ENCODE measurements at places on chromosomes 4 and X.

DNA sequence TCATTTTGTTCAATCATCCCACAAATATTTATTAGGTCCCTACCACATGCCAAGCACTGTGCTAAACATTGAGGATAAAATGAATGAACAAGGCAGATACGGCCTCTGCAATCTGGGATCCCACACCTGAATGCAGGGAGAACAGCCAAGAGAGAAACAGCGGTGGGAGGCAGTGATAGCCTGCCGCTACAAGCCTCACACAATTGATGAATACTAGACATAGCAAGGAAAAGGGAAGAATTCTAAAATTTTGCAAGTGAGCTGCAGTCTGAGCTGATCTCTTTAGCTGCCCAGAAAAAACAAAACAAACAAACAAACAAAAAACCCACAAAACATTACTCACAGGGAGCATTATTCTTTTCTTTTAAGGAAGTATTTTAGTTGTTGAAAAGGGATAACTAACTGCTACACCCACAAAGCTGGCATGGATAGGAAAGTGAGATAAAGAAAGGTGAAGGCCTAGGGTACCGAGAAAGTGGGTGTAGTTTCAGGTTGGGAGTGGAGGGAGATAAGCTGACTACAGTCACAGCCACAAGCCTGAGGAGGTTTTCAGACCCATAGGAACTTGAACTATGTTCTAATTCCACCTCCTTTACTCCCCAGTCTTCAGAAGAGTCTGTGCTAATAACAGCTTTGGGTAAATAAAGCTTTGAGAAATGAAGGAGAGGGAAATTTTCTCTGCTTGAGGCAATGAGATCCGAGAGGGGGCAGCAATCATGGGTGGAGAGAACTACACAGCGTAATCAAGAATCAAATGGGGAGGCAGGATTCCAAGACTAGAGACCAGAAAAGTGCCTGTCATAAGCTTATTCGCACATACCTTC lies 85.4 kb downstream of the SH3RF1 start:
- DNase-seq: no peak

- no peak for DNase-seq
Measured at GRCh38 chr4:75566911-75567310, 11.0 kb downstream of the ODAPH start.

- DNase-seq: no peak
Measured at GRCh38 chr4:97770222-97770621, 373.1 kb downstream of the STPG2 start.

DNA sequence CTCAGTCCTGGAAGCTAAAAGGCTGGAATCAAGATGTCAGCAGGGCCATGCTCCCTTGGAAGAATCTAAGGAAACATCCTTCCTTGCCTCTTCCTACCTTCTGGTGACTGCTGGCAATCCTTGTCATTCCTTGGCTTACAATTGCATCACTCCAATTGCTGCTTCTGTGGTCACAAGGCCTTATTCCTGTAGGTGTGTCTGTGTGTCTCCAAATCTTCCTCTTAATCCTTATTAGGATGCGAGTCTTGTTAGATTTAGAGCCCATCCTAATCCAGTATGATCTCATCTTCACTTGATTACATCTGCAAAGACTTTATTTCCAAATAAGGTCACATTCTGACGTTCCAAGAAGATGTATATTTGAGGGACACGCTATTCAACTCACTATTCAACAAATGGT lies 52.2 kb downstream of the SMIM20 start:
- DNase-seq: no peak

DNA sequence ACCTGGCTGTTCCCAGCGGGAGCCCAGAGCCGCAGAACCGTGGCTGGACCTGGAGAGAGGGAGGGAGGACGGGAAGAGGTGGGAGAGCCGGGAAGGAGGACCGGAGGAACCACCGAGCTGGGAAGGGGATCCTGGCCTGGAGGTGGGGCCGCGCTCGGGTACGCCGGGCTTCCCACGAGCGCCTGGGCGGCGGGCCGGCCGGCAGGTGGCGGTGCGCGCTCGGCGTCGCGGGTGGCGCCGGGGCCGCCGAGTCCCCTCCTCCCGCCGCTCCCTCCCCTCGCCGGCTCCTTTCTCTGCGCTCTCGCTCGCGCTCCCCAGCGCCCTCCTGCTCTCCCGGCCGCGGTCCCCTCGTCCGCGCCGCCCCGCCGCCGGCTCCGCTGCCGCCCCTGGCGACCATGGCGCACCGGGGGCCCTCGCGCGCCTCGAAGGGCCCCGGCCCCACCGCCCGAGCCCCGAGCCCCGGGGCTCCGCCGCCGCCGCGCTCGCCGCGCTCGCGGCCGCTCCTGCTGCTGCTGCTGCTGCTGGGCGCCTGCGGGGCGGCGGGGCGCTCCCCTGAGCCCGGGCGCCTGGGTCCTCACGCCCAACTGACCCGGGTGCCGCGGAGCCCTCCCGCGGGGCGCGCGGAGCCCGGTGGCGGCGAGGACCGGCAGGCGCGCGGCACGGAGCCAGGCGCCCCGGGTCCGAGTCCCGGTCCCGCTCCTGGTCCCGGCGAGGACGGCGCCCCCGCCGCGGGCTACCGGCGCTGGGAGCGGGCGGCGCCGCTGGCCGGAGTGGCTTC lies at the start of gene SORCS2:
Gene SORCS2 (plus strand): TSS at position 287 of the 778 bp plus-strand sequence.
- peak; percentile 43 for DNase-seq

- no peak for DNase-seq
Measured at GRCh38 chr4:20203508-20203907, 48.2 kb upstream of the SLIT2 start.

DNA sequence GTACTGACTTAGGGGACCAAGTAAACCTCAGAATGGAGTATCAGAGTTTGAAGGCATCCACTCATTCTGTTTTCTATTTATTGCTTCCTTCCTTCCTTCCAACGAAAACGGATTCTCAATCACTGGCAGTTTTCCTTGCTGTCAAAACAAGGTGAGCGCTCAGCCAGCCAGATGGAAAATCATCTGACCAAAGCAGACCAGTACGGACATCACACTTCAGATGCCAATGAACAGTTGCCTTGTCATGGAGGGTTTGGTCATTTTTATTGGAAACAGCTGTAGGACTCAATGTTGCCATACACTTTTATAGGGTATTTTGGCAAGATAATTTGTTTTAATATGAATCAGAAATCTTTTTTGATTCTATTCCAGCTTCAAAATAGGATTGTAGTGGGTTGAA lies 16.6 kb downstream of the GEMIN8 start:
- DNase-seq: no peak

- no peak for DNase-seq
Measured at GRCh38 chrX:135307171-135307570, 2.1 kb upstream of the ETDC start.

GRCh38 chr4:11842620-11843263 lies 414.0 kb upstream of the HS3ST1 start:
- no peak for DNase-seq

DNA sequence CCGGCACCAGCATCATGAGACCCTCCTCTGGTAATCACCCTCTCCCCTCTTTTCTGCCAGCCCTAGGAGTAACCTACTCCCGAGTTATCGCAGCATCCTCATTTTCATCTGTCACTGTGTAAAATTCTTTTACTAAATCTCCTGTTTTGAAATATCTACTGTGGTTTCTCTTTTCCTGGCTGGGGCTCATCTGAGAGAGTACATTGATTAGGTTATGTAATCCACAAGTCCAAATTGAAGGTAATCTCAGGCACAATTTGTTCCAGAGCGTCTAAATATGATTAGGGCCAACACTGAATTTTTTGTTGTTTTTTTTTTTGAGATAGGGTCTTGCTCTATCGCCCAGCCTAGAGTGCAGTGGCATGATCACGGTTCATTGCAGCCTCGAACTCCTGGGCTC lies 142.4 kb downstream of the SMIM20 start:
- no peak for DNase-seq

- no peak for DNase-seq
Measured at GRCh38 chr4:184688447-184688846, 38.9 kb downstream of the PRIMPOL start.

GRCh38 chr4:21387683-21388082 lies 560.9 kb downstream of the KCNIP4 start:
- no peak for DNase-seq

GRCh38 chrX:1554469-1555210 lies 17.7 kb upstream of the P2RY8 start:
- DNase-seq: no peak

- DNase-seq: no peak
Measured at GRCh38 chr4:139410312-139410711, 43.6 kb upstream of the RAB33B start.

GRCh38 chr4:61838072-61838471 lies 637.9 kb downstream of the ADGRL3 start:
- DNase-seq: no peak

DNA sequence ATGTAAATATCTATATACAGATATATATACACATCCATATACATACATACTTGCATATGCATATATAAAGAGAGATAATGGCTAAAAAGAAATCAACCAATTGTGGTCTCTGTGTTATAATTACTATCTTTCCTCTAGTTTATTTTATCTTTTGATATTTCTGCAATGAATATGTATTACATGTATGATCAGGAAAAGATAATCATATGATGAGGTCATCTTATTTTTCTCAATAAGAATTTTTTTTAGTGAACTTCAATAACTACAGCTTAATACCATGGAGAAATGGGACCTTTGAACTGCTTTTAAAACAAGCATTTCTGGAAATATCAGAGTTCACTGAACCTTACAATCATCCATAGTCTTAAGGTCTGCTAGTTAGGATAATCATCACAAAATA lies 158.0 kb downstream of the HNRNPD start:
- no peak for DNase-seq

DNA sequence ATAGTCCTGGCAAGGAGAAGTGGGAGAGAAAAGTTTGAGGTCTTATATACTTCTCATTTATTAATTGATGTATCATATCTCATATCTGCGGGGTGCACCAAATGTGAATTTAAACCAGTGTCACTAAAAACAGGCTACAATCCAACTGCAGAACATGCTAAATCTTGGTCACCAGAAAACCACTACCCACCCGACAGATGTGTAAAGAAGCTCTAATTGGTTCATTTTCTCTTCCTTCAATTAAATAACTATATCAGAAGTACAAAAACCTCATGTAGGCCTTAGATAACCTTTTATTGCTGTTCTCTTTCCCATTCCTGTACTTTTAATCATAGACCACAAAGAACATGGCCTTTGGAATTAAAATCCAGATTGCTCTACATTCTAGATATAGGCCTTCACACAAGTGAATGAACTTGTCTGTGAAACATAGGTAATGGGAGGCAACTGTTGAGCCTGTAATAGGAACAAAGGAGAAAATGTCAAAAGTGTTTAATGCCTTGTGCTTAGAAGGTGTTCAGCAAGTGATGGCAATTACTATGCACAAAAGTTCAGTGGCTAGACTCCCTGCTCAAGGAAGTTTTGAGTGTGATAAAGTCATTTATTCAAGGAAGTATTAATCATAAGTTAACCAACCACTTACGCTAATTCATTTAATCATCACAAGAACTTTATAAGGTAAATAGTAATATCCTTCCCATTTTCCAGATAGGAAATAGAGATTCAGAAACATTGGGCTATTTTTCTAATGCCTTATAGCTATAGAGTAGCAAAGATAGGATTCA lies 425.6 kb downstream of the INPP4B start:
- DNase-seq: no peak

DNA sequence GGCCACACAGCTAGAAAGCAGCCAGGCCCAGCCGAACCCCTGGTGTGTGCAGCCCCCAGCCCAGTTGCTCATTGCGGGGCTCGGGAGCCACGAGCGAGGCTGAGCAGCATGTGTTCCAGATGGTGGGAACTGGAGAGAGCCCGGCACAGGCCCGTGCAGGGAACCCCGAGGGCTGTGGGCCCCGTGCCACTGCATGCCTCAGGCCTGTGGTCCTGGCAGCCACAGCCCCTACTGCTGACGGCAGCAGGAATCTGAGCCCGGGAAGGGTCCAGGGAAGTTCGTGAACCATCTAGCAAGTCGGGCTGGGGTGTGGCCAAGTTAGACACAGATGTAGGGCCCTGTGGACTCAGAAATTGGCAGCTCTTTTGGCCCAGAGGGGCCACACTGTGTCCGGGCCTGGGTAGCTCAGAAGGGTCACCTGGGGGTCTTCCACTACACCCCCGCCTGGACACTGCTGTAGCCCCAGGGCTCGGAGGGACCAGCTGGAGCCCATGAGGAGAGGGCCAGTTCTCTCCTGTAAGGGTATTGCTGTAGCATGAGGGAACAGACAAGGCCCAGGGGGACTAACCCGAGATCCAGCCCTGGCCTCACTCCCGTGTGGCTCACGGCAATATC lies 12.1 kb downstream of the HTRA3 start:
- no peak for DNase-seq

DNA sequence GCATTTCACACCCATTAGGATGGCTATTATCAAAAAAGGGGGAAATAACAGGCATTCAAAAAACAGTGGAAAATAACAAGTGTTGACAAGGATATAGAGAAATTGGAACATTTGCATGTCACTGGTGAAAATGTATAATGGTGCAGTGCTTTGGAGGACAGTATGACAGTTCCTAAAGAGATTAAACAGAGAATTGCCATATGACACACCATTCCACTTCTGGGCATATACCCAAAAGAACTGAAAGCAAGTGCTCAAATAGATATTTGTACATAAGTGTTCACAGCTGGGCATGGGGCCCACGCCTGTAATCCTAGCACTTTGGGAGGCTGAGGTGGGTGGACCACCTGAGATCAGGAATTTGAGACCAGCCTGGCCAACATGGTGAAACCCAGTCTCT lies 348.1 kb downstream of the NR3C2 start:
- DNase-seq: no peak

DNA sequence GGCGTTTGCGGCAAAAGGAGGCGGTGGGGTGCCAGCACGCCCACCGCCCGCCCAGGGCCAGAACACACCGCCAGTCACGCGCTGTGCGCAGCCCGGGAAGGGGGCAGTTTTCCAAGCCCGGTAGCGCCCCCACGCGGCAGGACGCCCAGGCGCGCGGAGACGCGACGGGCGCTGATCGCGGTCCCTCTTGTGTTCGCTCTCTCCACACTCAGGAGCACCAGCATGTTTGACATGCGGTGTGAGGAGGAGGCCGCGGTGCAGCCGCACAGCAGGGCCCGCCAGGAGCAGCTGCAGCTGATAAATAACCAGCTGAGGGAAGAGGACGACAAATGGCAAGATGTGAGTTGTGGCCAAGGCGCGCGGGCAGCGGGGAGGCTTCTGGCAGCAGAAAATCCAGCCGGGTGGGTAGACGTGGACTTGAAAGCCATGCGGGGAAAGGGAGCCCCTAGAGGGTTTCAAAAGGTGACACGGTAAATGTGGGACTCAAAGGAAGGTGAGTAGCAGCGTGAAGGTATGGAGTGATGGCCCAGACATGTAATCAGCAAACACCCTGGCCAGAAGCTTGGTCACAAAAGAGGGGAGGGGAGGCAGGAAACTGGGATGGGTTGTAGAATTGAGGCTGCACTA lies 104.1 kb downstream of the PHOX2B start:
- no peak for DNase-seq

- no peak for DNase-seq
Measured at GRCh38 chrX:123698979-123699520, 33.8 kb downstream of the THOC2 start.

All from stimulated activated CD4-positive, alpha-beta T cell treated with anti-CD3 and anti-CD28 coated beads, Interleukin-12 subunit alpha, Interleukin-12 subunit beta, amount 100 ng/mL, for 24 hours (primary cell).